T-helper 22 cell (primary cell): ENCODE measurements at places on chromosomes 11 and 22.

DNA sequence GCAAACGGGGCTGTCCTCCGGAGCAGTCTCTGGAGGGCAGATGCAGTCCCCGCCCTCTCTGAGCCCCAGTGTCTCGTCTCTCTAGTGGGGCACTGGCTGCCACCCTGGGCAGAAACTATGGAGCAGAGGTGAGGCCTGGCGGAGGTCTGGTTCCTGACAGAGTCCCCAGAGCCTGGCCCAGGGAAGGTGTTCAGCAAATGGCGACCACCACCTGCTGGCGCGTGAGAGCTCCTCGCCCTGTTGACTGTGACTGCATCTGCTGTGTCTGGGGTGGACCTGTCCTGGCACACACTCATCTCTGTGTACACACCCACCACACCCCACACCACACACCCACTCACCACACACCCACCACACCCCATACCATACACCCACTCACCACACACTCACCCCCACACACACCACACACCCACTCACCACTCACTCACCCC lies 18.3 kb upstream of the TTLL12 start:
- DNase-seq = no peak

DNA sequence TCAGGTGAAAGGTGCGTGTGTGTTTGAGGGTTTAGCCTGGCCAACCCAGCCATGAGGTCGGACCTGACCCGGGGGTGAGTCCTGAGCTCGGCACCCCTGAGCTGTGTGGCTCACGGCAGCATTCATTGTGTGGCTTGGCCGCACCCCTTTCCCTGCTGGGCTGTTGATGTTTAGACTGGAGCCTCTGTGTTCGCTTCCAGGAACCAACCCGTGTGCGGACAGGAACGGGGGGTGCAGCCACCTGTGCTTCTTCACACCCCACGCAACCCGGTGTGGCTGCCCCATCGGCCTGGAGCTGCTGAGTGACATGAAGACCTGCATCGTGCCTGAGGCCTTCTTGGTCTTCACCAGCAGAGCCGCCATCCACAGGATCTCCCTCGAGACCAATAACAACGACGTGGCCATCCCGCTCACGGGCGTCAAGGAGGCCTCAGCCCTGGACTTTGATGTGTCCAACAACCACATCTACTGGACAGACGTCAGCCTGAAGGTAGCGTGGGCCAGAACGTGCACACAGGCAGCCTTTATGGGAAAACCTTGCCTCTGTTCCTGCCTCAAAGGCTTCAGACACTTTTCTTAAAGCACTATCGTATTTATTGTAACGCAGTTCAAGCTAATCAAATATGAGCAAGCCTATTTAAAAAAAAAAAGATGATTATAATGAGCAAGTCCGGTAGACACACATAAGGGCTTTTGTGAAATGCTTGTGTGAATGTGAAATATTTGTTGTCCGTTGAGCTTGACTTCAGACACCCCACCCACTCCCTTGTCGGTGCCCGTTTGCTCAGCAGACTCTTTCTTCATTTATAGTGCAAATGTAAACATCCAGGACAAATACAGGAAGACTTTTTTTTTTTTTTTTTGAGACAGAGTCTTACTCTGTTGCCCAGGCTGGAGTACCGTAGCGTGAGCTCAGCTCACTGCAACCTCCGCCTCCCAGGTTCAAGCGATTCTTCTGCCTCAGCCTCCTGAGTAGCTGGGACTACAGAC lies 53.9 kb upstream of the PPP6R3 start:
- no peak for DNase-seq

GRCh38 chr22:20319041-20319744 lies 667 bp downstream of the DGCR6L start:
- no peak for DNase-seq

GRCh38 chr22:45212992-45213751 lies 27.5 kb downstream of the KIAA0930 start:
- no peak for DNase-seq

DNA sequence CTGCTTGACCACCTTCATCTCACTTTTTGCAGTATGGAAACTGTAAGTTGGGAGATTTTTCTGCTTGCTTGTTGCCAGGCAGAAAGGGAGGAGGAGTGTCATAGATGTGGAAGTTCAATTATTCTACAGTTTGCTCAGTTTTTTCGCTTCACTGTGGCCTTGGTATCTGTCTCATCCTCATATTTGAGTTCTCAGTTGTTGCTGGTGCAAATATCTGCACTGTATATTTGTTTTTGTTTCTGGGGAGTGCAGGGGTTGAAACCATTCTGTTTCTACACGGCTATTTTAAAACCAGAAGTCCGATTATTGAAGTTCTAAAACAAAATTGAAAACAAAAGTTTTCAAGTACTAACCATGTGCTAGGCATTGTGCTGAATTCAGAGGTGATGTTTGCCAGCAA lies 153.4 kb downstream of the JRKL start:
- no peak for DNase-seq

GRCh38 chr11:62104816-62105653 lies 18.8 kb upstream of the INCENP start:
- DNase-seq = no peak

DNA sequence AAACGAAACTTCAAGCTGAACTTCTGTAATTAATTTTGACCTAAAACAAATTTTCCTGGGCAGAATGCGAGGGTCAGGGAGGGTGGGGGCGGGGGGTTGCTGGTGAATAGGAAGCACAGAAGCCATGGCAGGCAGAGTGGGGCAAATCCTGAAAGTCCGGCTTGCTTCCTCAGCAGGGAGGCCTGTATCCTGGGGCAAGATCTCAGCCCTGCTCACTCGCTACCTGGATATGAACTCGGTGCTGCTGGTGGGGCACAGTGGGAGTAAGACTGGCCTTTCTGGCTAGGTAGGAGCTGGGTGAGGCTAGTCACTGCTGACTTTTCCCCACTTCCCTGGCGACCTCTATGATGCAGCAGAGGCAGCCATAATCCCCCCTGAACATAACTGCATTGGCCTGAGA lies 168.9 kb upstream of the CHORDC1 start:
- no peak for DNase-seq

GRCh38 chr22:25911243-25911972 lies 169.4 kb downstream of the MYO18B start:
- DNase-seq = no peak

GRCh38 chr11:75816561-75817239 lies 1.7 kb downstream of the UVRAG start:
- no peak for DNase-seq

DNA sequence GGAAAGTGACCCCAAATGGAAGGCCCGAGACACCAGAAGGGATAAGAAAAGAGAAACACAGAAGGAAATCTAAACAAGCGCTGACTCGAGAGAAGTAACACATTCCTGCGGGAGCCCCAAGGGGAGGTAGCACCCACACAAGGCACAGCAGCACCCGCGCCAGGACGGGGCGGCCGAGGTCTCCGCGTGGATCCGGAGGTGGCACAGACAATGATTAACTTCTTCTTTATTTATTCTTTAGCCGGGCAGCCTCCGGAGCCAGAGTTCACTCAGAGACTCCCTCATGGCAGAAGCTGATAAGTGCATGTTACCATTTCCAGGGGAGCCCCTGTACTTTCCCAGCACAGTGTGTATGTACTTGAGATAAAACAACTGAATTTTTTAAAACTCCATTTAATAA lies 5.1 kb downstream of the TOLLIP start:
- DNase-seq = no peak
